SHP77 treated with DMSO at 0.1 percent for 48 hours (cell line): ENCODE measurements at places on chromosomes 7 and 10.

DNA sequence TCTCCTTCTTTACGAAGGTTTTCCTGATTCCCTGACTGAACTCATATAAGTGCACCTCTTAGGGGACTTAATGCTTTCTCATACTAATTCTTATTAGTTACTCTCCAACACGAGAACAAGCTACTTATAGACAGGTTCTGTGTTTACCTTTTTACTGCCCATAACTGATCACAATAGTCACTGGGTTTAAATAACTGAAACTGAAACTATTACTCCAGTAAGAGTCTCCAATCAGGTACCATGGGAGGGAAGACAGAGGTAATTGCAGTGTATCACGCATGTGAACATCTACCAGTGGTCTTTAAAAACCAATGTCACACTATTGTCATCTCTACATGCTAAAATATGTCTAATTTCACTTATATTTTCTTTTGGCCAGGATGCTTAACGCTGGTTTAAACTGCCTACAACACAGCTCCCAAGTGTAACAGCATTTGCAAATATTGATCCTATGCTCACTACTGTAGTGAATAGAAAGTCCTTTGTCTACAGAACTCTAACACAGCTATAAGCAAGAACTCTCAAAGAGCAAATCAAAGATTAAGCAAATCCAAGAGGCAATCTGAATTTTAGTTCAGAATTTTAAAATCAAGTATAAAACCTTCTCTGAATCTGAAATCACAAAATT, 3.6 kb downstream of the GDI2 start:
- DNase-seq = no peak

- no peak for DNase-seq
These were observed 93.8 kb upstream of the IKZF1 start for GRCh38 chr7:50210706-50211115.

GRCh38 chr7:44445986-44446671, 44.3 kb downstream of the NUDCD3 start:
- no peak for DNase-seq

GRCh38 chr10:11219431-11219830, 201.8 kb downstream of the CELF2 start:
- DNase-seq = no peak

DNA sequence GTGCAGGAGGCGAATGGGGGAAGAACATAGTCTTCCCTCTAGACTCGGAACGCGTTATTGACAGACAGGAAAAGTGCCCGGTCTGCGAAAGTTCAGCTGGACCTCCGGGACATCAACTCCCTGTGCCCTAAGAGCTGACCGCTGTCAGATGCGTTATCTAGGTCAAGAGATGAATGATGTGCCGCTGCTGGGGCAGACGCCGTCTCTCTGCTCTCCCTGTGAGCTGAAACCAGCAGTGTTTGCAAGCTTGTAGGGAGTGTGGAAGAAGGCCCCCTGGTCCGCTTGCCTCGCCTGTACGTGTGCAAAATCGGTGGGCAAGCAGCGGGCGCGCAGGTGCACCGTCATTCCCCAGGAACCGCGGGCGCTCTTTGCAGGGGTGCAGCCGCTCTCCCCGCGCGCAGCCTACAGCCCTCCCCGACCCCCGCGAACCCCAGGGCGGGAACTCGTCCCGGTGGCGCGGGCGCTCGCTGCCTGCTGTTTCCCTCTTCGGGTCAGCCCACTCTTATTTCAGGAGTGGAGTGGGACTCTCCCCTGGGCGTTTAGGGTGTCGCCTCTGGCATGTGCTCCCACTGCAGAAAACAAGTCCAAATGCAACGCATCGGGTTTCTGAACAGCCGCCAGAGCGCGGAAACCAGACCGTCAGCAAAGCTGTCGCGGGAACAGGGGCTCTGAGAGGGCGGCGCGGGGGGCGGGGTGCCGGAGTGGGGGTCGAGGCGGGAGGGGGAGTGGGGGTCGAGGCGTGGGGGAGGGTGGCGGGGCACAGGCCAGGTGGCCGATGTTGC, 1.8 kb upstream of the PFKFB3 start:
- no peak for DNase-seq

DNA sequence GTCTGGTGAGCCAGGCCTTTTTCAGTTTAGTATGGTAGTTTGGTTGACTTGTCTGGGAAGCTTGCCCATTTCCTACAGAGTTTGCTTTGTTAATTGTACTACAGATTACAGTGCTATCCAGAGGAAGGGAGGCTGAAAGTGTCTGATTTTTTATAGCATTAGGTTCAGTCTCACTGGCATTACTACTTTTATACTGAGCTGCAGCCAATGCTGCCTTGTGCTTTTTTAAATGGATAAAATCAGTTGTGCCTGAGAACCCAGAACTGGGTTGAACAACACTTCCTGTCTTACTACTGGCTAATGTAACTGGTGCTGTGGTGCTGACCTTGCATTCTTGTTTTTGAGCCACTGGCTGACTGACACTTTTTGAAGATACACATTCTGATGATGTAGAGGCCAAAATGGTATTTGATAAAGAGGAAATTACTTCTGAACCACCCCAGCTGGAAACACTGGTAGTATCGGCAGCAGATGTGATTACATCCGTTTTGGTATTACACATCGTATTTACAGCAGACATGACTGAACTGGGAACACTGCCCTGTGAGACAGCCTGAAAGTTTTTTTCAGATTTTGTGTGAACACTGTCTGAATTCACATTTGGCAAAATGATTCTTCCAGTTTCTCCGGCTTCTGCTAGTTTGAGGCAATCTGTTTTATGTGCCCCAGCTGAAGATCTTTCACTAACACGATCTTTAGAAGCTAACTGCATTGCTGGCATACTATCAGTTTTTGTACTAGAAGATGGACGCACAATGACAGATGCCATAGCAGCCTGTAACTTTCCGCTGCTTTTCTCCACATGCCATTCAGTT, 74.1 kb downstream of the NRBF2 start:
- DNase-seq = no peak

- no peak for DNase-seq
These were observed 33.9 kb downstream of the CYCS start for GRCh38 chr7:25091176-25091575.

- DNase-seq = no peak
These were observed 23.0 kb downstream of the PTPRN2 start for GRCh38 chr7:158564663-158565035.

GRCh38 chr7:158020706-158021095, 566.9 kb downstream of the PTPRN2 start:
- DNase-seq = no peak

- DNase-seq = no peak
These were observed 17.8 kb downstream of the CAV1 start for GRCh38 chr7:116542618-116543017.
